Naive B cell (primary cell): ENCODE measurements at places on chromosomes 7 and 10.

GRCh38 chr7:31767686-31768358, 80.8 kb downstream of the PPP1R17 start:
- H3K4me1 ChIP-seq: no peaks in the 10 kb centered on the region
- no peaks in the 10 kb centered on the region for H3K27me3 ChIP-seq
- no peak overlapping the region for H3K4me3 ChIP-seq
- no peaks in the 10 kb centered on the region for H3K36me3 ChIP-seq

GRCh38 chr7:82114237-82114636, 329.3 kb downstream of the CACNA2D1 start:
- H3K4me3 ChIP-seq: no peak overlapping the region
- H3K4me1 ChIP-seq: no peaks in the 10 kb centered on the region
- no peak for DNase-seq
- no peak overlapping the region for H3K27ac ChIP-seq

DNA sequence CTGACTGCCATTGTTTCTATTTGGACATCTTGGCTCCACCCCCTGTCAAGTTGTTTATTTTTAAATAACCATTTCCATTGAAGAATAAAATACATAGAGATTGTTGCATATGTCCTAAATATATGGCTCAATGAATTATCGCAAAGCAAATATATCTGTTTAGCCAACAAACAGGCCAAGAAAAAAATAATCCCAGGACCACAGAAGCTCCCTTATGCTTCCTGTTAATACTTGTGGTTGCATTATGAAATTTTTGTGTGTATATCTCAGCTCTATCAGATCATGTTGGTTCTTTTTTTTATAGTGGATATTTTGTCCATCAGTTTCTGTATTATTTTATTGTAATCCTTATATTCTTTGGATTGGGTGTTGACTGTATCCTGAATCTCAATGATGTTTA, 53.4 kb upstream of the CYP2C8 start:
- no peak overlapping the region for H3K4me3 ChIP-seq
- no peak overlapping the region for H3K27ac ChIP-seq
- peaks cover 32% of the 10 kb centered on the region for H3K36me3 ChIP-seq
- peaks cover 27% of the 10 kb centered on the region for H3K27me3 ChIP-seq
- H3K4me1 ChIP-seq: no peaks in the 10 kb centered on the region

GRCh38 chr10:48495282-48496045, 109.4 kb downstream of the ARHGAP22 start:
- no peak for DNase-seq
- H3K36me3 ChIP-seq: peaks cover 17% of the 10 kb centered on the region
- no peak overlapping the region for H3K27ac ChIP-seq
- peaks cover 16% of the 10 kb centered on the region for H3K4me1 ChIP-seq
- H3K27me3 ChIP-seq: peaks cover 3% of the 10 kb centered on the region

- no peak for DNase-seq
- H3K36me3 ChIP-seq: peaks cover 12% of the 10 kb centered on the region
- H3K4me3 ChIP-seq: no peak overlapping the region
- peaks cover 29% of the 10 kb centered on the region for H3K4me1 ChIP-seq
- H3K27me3 ChIP-seq: no peaks in the 10 kb centered on the region
- peak overlapping the region; percentile 85 for H3K27ac ChIP-seq
Measured at GRCh38 chr7:115005953-115006352, 84.1 kb downstream of the MDFIC start.

DNA sequence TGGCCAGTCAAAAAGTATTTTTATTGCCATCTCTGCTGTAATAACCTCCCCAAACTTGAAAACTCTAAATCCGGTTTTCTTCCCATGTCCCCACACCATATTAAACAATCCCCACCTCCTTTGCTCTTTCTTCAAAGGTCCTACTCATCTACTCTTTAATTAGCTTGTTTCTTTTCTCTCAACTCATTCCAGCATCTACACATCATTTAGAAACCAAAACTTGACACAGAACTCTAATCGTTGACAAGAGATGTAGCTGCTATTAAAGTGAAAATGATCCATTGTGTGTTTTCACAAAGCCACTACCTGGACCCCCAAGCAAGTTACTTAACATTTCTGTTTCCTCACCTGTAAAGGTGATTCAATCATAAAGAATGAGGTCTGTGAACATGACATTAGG, 436.3 kb upstream of the NPVF start:
- H3K4me1 ChIP-seq: no peaks in the 10 kb centered on the region
- no peaks in the 10 kb centered on the region for H3K36me3 ChIP-seq
- H3K27me3 ChIP-seq: peaks cover 48% of the 10 kb centered on the region
- no peak overlapping the region for H3K27ac ChIP-seq

GRCh38 chr10:132687893-132688579, 97.9 kb downstream of the NKX6-2 start:
- DNase-seq: no peak
- H3K4me1 ChIP-seq: peaks cover 30% of the 10 kb centered on the region
- H3K27ac ChIP-seq: no peak overlapping the region
- H3K36me3 ChIP-seq: peaks cover 10% of the 10 kb centered on the region
- no peaks in the 10 kb centered on the region for H3K27me3 ChIP-seq
- H3K4me3 ChIP-seq: no peak overlapping the region

DNA sequence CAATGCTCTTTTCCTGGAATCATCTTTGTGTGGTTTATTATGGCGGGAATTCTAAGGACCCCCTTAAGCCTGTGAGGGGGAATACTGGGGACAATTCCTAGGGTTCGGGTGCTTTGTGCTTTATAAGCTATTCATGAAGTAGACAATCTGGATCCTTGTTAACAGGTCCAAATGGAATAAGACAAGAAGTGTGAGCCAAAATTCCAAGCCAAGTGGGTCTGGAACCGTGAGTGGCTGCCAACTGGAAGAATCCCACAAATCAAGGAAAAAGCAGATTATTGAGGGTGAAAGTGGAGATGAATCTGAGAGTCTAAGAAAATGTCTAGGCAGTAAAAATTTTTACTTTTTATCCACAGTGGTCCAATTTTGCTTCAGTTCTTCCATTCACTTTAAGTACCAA, 136.8 kb downstream of the MDFIC start:
- no peak overlapping the region for H3K27ac ChIP-seq
- H3K4me3 ChIP-seq: no peak overlapping the region
- H3K36me3 ChIP-seq: no peaks in the 10 kb centered on the region
- H3K27me3 ChIP-seq: no peaks in the 10 kb centered on the region
- no peak for DNase-seq
- H3K4me1 ChIP-seq: no peaks in the 10 kb centered on the region

DNA sequence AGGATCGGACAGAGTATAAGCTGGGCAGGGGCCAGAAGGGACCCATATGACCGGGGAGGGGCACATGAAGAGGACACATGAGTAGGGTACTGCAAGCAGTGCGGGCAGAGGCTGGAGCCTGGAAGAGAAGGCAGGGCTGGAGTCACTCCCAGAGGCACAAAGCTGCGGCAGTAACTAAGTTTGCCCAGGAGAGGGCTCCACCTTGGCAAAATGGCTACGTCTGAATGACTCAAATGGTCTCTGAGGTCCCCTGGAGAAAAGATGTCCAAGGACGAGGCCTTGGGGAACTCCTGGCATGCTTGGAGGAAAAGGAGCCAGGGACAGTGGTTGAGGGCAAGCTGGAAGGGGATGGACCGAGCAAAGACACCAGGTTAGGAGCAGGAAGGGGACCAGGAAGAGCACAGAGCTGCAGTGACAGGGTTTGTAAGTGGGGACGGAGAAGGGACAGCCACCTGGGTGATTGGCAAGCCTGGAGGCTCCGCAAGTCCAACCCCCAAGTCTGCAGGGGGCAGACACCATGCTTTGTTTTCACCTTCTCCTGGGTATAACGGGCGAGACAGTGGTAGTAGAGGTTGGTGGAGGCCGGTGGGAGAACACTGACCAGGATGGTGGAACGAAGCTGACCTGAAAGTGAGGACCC, 43.1 kb upstream of the LBX1 start:
- H3K36me3 ChIP-seq: no peaks in the 10 kb centered on the region
- H3K4me3 ChIP-seq: no peak overlapping the region
- H3K27ac ChIP-seq: no peak overlapping the region
- peak; percentile 42 for DNase-seq
